GM12864 (cell line): ENCODE measurements at places on chromosomes 16 and 17.

GRCh38 chr17:18246880-18247612 lies 11.5 kb downstream of the FLII start:
- DNase-seq: no peak

DNA sequence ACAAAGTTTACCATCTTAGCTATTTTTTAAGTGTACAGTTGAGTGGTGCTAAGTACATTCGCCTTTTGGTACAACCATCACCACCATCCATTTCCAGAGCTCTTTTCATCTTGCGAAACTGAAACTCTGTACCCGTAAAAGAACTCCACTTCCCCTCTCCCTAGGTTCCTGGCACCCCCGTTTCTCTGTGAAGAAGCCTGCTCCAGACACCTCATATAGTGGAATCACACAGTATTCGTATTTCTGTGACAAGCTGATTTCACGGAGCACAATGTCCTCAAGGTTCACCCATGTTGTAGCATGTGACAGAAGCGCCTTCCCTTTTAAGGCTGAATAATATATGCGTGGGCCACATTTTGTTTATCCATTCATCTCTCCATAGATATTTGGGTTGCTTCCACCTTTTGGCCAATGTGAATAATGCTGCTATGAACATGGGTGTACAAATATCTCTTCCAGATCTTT lies 54.2 kb upstream of the MAP3K14 start:
- no peak for DNase-seq

DNA sequence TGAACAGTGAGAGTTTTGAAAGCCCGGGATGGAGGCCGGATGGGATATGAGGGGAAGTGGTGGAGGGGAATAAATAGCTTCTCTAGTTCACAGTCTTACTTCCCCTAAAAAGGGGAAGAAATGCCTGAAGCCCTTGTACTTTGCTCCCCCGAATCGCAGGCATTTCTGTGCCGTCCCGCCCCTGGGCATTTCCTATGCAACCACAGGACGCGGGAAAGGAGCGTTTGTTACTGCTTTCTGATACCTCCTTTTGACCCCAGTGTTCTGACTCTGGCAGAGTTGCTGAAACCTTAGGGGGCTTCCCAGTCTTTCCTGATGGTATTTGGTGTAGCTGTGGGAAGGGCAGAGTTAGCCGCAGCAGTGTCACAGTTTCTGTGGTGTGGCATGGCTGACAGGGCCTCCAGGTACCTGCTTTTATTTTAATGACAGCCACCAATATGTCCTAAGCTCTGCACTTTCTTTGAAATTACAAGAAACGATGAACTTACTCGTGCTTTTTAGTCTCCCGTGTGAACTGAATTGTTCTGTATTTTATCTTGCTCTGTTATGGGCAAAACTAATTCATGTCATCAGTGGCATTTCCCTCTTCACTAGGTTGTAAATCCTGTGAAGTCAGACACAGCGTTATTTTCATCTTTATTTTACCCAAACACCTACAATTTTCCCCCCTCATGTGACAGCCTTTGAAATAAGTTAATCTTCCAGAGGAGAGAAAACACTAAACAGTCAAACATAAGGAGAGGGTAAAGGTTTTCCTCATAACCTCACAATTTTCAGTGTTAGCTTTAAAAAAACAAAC lies 27.1 kb downstream of the USP10 start:
- no peak for DNase-seq

GRCh38 chr17:47816947-47817346 lies 4.6 kb downstream of the OSBPL7 start:
- no peak for DNase-seq

DNA sequence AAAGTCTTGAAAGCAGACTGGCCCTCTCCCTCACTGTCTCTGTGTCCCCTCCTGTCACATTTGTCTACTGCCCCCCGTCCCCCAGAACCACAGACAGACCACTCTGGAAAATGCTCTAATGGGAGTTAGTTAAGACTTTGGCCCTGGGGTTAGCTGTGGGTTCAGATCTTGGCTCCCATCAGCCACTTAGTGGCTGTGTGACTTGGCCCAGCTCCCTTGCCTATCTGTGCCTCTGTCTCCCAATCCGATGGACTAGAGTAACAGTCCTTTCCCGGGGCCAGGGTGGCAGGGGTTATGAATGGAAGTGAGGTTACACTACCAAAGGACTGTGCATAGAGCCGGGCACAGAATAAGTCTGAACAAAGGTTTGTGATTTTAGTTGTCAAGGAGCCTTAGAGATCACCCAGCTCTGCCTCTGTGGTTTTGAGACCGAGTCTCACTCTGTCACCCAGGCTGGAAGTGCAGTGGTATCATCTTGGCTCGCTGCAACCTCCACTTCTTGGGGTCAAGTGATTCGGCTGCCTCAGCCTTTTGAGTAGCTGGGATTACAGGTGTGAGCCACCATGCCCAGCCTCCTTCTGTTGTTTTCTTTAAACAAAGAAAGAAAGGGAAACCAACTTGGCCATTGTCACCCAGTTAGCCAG lies 23.7 kb downstream of the PPL start:
- no peak for DNase-seq

DNA sequence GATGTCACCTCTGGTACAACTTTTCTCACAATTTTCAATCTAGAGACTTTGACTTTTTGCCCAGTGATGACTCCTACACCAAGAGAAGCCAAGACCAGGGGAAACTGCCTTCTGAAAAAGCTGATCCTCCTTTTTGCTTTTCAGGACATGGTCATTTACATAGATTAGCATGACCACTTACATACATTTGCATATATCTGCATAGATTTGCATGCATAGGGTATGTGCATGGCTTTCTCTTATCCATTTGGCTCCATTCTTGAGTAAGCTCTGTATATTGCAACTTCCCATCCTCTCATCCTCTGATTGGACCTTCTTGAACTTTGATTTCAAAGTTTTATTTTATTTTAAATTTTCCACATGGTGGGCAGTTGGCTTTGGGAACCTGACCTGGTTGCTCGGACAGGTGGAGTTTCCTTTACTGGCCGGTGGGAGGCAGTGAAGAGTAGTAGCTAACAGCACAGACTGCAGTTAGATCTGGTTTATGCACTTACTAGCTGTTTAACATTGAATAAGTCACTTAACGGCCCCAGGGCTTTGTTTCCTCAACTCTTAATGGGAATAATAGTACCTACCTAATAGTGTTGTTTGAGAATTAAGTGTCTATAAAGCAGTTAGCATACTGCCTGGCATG lies 92.9 kb downstream of the GPR139 start:
- no peak for DNase-seq

GRCh38 chr17:81075307-81075706 lies 40.4 kb downstream of the BAIAP2 start:
- DNase-seq: no peak

DNA sequence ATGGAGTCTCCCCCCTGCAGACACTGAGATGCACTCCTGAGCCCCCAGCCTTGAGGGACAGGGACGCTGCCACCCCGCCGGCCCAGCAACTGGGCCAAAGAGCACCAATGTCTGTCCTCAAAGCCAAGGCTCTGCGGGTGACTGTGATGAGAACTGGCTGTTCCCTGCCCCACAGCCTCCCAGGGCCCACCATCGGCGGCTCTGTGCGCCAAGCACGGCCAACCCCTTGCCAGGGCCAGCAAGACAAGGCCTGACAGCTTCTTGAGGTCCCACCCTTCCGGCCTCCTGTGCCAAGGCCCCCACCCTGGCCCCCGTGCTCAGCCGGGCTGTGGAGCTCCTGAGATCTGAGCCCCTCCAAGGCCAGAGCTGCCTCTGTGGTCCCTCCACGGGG lies 34.2 kb upstream of the PABPN1L start:
- DNase-seq: no peak

- no peak for DNase-seq
Measured at GRCh38 chr17:27853091-27853490, 40.1 kb downstream of the LYRM9 start.

- DNase-seq: no peak
Measured at GRCh38 chr16:31536804-31537361, 9.2 kb downstream of the AHSP start.

DNA sequence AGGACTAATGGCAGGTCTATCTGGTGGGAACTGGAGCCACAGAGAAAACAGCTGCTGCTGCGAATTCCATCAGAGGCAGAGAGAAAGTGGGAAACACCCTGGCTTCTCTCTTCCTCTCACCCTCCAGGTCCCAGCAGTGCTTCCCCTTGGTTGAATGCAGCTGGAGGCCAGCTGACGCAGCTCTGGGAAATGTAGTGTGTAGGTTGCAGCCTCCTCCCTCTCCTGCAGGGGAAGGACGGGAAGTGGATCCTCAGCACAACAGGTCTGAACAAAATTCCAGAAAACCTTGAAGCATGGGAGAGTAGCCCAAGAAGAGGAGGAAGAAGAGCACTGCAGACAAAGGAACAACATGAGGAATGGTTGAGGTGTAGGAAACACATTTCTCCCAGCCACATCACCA lies 67.8 kb upstream of the MMP2 start:
- DNase-seq: no peak

DNA sequence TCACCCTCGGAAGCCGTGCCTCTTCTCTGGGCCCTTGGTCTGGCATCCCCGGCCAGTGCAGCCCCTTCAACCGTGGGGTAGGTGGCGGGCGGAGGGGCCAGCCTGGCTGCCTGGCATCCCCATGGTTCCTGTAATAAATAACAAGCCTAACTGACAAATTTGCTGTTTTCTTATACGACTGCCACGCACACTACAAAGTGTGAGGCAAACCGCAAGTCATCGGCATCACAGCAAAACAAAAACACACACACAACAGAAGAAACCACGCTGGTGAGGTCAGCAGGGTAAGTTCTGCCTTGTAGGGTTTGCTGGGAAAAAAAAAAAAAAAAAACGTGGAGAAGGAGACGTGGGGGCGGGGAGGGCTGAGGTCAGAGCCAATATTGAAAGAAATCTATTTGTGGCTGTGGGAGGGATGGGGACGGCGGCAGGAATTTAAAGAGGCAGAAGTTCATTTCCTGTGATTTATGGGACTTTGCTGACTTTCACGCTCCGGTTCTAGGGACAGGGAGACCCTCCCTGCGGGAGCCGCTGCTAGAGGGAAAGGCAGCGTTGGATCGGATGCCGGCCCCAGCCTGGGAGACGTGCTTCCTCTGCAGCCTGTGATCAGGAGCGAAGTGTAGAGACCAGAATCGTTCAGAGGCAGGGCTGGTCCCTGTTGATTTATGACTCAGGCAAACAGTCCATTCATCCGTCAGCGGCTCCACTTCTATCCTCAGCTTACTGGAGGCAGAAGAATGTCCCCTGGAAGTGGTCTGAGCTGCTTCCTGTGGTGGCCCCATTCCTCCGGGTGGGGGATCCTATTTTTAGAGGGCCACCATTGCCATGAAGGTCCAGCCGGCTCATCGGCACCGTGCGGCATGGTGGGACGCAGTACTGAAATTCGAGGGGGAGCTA lies 162.8 kb downstream of the FOXL1 start:
- no peak for DNase-seq

DNA sequence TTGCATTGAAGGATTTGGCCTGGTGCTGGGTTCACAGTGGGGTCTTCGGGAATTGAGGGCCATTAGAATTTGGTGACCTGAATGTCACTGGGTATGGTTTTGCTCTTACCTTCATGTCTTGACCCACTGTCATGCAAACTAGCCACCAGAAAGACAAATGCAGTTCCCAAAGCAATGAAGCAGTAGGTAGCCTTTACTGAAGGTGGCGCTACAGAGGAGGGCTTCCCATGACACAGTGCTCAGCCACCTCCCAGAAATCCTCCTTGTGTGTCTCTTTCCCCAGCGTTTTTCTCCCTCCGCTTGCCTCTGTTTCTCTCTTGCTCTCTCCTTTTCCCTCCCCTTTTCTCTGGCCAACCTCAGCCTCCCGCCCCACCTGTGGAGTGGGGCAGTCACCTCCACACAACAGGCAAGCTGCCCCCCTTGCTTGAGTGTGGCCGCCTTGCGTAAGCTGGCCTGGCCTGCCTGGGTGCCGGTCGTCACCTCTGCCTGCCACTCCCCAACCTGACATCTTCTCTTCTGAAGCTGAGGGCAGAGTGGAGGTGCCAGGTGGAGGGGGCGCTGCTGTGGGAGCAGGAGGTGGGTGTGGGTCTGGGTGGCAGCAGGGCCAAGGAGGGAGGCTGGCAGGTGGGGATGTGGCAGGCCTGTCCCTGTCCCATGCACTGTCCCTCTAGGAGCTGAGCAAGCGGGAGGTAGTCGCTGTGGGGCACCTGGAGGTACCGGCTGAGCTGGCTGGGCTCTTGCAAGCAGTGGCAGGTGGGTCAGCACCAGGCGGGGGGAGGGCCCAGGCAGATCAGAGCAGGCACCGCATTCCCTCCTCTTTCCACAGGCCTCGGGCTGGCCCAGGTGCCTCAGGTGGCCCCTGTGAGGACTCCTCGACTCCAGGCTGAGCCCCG lies 34.7 kb downstream of the MYO15A start:
- no peak for DNase-seq

DNA sequence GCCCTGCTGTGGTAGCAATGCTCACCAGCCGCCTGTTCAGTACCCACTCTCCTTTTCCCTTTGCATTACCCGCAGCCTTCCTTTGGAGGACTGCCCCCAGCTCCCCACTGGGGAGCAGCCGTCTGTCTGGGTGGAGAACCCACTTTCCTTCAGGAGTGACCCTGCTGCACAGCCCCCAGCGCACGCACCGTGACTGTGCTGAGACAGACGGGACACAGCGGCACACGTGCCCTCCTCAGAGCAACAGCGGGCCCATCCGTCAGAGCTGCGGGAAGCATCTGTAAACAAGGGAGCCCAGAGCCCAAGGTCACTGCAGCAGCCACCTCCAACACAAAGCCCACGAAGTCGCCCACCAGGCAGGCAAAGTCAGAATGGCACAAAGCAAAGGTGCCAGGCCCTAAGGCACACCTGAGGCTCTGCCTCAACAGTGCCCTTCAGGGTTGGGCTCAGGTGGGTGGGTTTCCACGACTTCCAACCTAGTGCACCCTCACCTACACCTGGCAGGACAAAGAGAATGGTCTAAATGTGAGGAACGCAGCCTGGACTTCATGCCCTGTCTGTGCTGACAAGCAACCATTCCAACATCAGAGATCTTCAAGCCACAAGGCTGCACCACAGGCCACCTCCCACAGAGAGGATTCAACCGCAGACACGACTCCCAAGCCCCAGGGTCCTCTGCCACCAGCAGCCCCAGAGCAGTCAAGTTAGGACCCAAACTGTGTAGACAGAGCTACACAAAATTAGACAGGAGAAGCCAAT lies 9.9 kb downstream of the AXIN1 start:
- no peak for DNase-seq

GRCh38 chr16:65494609-65495008 lies 372.7 kb upstream of the CDH11 start:
- DNase-seq: no peak

GRCh38 chr17:28996554-28997096 lies 9.2 kb downstream of the SEZ6 start:
- DNase-seq: no peak

GRCh38 chr16:20023190-20023589 lies 50.5 kb downstream of the GPR139 start:
- no peak for DNase-seq

DNA sequence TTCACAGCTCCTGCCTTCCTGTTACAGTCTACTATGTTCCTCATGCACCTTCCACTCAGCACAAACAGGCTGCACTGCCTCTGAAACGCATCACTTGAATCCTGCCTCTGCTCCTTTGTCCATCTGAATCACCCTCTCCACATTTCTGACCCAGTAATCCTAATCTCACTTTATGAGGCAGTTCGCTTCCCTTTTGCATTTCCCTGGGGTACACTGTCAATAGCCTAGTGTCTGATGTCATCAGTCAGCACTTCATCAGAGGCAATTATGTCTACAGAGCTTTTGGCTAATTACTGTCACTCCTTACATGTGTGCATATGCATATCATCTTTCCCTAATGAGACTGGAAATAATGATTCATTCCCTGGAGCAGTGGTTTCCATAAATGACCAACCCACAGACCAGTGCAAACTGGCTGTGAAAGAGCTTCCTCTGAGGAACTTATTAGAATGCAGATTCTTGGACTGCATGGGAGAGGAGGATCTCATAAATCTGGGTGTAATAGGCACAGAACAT lies 23.6 kb downstream of the CA4 start:
- no peak for DNase-seq
